ENCODE measurements at places on chromosomes 16 and 17. TPM values are rescaled to one million over a fixed set of nuclear protein-coding genes. Genes with fewer than 3 reads are reported as not detected.

The SLC16A5 gene
- 5.9 TPM for polyA plus RNA-seq

- no peak for DNase-seq
Observed at GRCh38 chr16:84635702-84636101, 12.6 kb upstream of the KLHL36 start.

DNA sequence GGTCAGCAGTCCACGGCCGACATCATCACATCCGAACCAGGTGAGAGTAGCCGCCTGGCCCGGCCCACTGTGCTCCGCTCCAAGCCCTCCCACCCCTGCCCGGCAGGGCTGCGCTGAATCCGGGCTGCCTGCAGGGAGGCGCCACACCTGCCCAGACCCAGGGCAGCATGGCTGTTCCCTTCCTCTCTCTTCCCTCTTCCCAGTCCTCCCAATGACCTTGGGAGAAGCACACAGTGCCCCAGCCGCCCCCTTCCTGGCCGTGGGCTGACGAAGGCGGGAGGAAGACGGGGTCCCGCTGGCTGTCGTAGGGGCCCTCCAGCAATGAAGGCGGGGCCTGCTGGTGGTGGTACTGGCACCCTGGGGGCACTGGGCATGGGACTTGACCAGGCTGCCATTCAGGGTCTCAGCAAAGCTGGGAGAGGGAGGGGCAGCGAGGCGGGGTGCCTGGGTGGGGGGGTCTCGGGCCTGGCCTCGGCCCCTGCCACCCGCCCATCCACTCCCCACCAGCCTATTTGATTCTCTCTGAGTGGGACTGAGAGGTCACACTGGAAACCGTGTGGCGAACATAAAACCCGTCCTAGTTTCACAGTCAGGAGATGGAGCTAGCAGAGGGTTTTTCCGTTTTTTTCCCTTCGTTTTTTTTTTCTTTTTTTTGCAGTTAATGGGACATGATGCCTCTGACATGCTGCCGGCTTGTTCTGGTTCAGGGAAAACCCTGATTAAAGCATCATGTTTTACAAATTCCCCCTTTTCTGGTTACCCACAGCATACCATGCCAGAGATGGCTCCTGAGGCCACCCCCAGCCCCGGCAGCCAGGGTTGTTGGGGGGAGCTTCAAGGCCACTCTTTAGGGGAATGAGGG is 50.6 kb downstream of the BAHCC1 start:
- DNase-seq, result no peak

DNA sequence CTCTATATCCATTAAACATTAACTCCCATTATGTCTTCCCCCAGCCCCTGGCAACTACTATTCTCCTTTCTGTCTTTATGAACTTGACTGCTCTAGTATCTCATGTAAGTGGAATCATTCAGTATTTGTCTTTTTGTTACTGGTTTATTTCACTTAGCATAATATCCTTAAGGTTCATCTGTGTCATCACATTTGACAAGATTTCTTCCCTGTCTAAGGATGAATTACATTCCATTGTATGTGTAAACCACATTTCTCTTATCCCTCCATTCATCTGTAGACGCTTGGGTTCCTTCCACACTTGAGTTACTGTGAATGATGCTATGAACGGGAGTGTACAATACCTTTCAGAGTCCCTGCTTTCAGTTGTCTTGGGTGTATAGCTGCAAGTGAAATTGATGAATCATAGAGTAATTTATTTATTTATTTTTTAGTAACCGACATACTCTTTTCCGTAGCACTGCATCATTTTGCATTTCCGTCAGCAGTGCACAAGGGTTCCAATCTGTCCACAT is 399.7 kb upstream of the RBFOX1 start:
- DNase-seq, result no peak

The WDR59 gene
- polyA plus RNA-seq, result 44.6 TPM

The TNFRSF17 gene
- not detected for polyA plus RNA-seq

The C17orf67 gene
- 1.1 TPM for polyA plus RNA-seq

The KRT14 gene
- polyA plus RNA-seq, result not detected

The SLFN12L gene
- polyA plus RNA-seq, result not detected

The C17orf50 gene
- polyA plus RNA-seq, result not detected

- DNase-seq, result no peak
Observed at GRCh38 chr16:71885261-71885650, 1.3 kb upstream of the ZNF821 start.

DNA sequence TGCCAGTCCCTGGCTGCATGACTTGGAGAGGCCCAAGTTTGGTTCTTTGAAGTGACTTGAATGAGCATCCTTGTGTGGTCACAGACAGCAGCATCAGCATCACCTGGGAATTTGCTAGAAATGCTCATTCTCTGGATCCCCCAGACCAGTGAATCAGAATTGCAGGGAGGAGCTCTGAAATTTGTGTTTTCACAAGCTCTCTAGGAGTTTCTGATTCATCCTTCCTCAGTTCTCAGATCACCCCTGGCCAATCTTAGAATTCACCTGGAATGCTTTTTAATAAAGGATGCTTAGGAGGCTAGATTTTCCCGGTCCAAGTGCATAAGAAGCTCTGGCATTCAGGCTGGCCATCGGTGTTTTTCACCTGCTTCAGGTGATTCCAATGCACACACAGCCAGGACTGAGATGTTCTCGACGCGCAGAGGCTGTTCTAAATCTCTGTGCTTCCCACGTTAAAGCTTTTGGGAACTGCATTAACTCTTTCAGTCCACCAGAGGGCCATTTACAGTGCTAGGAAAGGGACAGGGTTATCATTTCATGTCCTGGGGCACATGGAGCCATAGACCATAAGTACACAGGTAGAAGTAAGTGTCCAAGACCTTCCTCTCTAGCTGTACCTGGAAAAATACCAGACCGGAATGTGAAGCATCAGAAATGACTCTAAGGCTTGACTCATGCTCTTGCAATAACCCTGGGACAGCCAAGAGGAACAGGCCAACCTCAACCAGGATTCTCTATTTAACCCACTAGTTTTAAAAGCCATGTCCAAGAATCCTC is 85.7 kb upstream of the XYLT1 start:
- DNase-seq, result peak; percentile 33

- DNase-seq, result no peak
Observed at GRCh38 chr17:50476545-50477315, 1.9 kb upstream of the RSAD1 start.

GRCh38 chr17:48012151-48012520 is 25.5 kb downstream of the COPZ2 start:
- no peak for DNase-seq

Data from IMR-90 (cell line).